Omental fat pad (tissue), 4 donors: ENCODE measurements at places on chromosomes 1 and 21.

DNA sequence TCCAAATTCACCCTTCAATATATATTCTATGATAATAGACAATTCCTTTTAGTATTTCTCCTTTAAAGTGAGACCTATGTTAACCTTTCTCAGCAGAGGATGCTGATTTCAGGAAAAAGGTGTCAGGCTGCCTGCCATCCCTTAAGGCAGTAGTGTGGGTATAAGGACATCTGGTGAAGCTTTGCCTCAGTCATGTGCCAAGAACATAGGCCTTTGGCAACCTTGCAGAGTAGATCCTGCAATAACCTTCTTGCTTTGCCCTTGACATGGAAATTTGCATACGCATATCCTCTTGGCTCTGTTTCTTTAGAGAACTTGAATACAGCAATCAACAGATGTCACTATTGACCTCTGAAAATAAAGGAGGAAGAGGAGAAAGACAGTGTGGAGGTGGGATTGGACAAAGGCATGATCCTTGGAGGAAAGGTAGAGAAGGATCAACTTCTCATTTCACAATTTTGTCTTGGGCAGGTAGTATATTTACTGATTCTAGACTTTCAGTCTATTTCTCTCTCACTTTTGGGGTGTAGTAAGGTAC lies 21.1 kb upstream of the ZRANB2 start:
- no peak for DNase-seq

GRCh38 chr1:60813071-60813470 lies 269.3 kb upstream of the NFIA start:
- DNase-seq = no peak

GRCh38 chr1:183898610-183899009 lies 93.7 kb downstream of the RGL1 start:
- no peak for DNase-seq

DNA sequence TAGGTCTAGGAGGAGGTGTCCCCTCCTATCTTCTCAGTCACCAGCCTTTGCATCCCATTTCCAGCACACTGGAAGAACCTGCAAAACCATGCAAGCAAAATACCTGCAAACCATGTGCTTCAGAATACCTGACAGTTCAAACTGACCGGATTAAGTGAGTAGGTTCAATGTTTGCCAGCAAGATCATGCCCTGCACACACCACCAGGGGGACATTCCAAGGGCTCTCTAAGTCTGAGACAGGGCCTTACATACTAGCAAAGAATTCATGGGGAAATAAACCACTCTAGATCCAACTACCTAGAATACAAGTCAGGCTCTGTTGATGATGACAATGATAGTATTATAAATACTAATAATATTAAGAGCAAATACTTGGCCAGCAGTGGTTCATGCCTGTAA lies 27.6 kb downstream of the INPP5B start:
- DNase-seq = no peak

DNA sequence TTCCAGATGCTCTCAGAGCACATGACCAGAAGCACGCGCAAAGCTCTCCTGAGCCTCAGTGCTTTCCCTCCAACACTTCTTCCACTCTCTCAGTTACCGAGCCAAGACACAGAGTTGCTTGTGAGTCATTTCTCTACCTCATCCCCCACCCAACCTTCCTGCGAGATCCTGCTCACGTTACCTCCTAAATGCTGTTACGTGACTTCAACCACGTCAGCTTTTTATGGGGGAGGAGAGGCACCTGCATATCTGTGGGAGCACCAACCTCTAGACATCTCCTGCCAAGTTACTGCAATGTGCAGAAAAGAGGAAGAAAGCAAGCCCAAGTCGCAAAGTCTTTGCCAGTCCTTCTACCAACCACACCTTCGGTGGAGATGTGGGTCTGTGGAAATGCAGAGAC lies 27.2 kb upstream of the ERG start:
- no peak for DNase-seq

DNA sequence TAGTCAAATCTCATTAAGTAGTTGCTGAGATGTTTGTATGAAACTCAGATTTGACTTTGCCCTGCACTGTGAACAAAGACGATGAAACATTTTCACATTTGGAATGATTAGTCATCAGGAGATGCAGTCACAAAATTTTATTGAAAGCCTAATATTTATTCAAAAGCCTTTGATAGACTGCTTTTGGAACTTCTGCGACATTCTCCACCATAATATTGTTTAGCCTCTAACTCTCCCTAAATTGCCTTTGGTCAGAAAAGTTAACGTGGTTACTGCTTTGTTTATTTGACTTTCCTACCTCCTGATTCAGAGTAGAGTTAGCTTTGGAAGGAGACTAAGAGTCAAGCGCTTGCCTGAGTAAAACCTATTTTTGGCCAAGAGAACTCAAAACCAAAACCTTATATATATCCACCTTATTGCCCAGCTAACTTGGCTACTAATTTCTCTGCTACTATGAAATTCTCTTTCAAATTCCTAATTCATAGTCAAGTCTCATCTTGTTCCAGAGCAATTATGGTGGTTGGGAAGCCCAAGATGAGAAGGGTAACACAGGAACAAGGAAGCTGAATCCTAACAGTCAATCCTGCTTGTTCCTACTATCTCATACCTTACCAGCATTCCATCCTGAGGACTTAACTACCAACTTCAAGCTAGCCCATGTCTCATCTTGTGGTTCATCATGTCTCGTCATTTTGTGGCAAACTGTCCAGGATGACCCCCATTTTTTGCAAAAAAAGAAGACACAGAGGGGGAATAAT lies 429.6 kb downstream of the USP25 start:
- DNase-seq = no peak

GRCh38 chr21:38902608-38903445 lies 97.1 kb downstream of the ETS2 start:
- no peak for DNase-seq

- no peak for DNase-seq
Measured at GRCh38 chr1:30586671-30587070, 136.7 kb downstream of the MATN1 start.

- DNase-seq = no peak
Measured at GRCh38 chr1:25945761-25946160, 39.5 kb upstream of the STMN1 start.

DNA sequence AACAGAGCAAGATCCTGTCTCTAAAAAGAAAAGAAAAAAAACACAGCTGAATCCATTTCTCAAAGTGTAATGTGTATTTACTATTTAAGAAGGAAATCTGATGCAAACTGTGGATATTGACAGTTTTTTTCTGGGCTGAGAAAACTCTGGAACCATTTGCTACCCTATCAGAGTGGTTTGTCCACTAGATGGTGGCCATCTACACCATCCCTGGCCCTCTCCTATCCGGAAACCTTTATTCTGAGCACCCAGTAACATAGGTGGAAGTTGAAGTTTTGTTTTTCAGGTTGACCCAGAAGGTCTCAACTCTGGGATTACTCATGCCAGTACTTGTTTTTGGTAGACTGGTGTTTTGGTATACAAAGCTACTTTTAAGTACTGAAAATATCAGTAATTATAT lies 20.2 kb downstream of the ECHDC2 start:
- DNase-seq = no peak

GRCh38 chr1:156305215-156305614 lies 6.1 kb upstream of the VHLL start:
- DNase-seq = no peak

- DNase-seq = no peak
Measured at GRCh38 chr1:50651476-50652263, 228.4 kb upstream of the DMRTA2 start.

DNA sequence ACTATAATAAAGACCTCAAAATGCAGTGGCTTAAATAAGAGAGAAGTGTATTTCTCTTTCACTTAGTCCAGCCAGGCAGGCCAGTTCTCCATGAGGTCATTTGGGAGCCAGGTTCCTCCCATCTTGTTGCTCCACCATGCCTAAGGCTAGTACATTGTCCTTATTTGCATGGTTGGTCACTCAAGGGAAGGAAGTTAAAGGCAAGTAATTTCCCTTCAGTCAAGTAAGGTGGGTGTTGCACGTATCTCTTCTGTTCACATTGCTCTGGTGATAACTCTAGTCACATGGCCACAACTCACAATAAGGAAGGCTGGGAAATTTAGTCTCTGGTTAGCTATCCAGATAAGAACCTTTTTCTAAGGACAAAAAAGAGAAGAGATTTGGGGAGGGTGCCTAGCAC lies 27.2 kb upstream of the TADA1 start:
- DNase-seq = no peak

DNA sequence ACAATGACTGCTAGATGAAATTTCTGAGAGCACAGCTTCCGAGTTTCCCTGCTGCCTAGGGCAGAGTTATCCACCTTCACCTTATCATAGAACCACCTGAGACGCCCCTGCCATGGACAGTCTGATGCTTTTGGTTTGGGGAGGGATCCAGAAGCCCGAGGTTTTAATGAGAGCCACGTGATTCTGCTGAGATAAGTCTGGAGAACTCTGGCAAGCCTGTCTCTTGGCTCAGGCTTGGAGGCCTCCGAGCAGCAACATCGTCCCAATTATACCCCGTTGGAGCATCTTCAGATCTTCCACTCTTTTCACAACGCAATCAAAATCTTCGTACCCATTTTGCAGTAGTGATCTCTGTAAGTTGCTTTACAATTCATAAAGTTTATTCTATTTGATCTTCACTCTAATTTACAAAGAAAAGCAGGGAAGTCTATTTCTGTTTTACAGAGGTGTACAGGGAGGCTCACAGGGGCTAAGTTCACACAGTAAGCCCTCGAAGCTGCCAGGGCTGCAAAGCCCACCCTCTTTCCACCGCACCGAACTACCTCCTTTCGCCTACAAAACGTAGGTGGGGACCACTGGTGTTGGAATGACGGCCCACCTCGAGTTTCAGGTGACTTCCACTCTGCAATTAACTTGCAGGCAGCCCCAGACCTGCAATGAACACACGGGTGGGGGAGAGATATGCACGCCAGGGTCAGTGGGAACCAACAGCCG lies 513 bp upstream of the HHAT start:
- DNase-seq = no peak

GRCh38 chr1:115685029-115685705 lies 43.4 kb downstream of the VANGL1 start:
- DNase-seq = no peak

DNA sequence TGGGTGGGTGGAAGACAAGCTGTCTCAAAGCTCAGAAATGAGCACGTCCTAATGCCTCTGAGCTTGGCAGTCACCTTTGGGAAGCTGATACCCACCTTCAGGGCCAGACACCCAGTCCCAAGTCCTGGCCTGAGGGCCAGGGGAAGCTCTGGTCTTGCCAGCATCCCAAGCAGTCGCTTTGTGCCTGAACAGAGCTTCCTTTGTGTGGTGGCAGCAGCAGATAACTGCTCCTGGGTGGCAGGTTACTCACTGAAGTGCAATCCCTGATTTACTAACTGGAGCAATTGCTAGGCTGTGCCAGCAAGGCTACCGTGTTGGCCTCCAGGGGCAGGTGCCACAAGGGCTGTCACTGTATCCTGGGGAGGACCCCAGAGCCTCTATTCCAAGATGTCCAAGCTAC lies 40.4 kb upstream of the GRHL3 start:
- DNase-seq = no peak

DNA sequence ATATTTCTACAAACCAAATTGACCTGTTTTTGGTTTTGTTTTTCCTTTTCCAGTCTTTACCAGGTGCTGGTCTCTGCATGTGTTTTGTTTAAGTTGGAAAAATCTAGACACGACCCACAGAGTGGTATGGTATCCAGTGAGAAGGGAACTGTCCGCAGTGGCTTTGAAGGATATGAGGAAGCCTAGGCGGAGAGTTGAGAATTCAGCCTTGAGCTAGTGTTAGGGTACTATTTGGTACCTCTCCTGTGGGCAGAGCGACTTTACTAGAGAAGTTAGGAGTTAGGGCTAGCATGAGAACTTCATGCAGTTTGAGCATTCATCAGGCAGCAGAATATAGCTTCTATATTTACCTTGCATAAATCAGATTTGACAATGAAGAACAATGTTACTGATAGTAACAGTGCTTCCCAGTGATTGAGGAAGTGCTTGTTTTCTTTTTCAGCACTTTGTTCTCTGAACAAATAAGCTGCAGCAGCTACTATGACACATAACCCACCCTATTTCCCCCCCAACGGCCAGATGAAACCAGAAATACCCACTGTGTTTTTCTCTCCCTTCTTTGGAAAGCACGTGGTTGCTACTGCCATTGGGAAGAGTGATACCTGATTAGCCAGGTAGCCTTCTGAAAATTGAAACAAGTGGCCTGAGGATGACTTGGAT lies 19.0 kb downstream of the MRPS6 start:
- no peak for DNase-seq

DNA sequence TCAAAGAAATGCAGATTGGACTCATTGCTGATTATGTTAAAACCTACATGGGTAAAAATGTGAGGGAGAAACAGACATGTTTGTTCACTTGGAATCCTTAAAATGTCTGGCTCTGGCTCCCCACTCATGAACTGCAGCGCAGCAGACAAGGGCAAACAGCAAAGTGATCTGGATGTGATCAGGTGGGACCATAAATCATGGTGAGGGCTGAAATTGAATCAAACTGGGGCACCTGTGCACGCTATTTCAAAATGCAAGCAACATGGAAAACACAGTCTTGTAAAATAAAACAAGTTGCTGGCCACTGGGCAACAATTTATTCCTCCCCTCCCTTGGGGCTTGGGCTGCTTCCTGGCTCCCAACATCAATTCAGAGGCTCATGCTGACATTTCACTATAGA lies 373.4 kb downstream of the SEC16B start:
- no peak for DNase-seq

DNA sequence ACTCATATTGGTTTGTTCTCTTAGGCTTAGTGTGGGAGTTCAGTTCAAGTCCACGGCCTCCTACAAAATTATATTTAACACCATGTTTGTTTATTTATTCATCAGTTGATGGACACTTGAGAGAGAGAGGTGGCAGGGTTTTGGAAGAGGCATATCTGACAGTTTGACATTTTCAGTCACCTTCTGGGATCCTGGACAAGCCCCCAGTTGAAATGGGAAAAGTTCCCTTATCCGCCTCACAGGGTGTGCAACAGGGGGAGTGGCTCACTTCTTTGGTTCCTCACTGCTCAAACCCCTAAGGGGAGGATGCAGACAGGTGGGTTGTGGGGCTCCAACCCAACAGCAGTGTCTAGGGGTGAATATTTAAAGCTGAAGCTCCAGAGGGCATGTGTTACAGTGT lies 52.3 kb upstream of the TNFSF18 start:
- DNase-seq = no peak

GRCh38 chr1:119012383-119012782 lies 24.2 kb upstream of the TBX15 start:
- no peak for DNase-seq

GRCh38 chr1:52530563-52531144 lies 22.2 kb downstream of the TUT4 start:
- DNase-seq = no peak

DNA sequence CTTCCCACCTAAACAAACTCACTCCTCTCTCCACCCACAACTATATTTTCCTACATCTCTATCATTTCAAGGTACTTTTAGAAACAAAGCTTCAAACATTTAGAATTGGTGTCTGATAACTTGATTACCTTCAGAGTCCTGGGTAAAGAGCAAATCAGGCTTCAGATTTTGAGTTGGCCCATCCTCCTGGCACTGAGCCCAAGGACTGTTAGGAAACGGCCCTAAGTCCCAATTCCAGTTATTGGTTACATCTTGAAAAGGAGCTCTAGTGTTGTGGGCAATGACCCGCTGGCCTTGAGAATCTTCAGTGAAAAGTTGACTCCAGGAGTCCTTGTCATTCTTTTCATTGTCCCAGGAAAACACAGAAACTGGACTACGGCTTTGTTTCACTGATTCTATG lies 15.1 kb downstream of the MTFR1L start:
- DNase-seq = no peak

GRCh38 chr1:15305468-15305770 lies 58.4 kb downstream of the FHAD1 start:
- DNase-seq = no peak
